AG20443 (cell line): ENCODE measurements at places on chromosomes 13 and 19.

- no peak for DNase-seq
Measured at GRCh38 chr19:47509973-47510372, 4.9 kb downstream of the NAPA start.

DNA sequence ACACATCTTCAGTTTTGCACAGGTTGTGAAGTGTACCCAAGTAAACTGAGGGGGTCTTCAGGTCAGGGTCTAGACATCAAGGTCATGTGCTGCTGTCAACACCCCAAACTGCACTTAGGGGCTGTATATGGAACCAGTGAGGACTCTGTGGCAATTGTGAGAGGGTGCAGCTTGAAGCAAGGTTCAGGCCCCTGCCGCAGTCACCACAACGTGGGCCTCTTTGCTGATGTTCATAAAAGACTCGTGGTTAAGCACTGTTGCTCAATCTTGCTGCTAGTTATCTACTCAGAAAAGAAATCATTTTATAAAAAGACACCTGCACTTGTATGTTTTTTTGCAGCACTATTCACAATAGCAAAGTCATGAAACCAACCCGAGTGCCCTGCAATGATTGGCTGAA is 907.4 kb downstream of the UQCRFS1 start:
- DNase-seq = no peak

GRCh38 chr13:97279913-97280312 is 57.8 kb downstream of the MBNL2 start:
- DNase-seq = peak; percentile 68

DNA sequence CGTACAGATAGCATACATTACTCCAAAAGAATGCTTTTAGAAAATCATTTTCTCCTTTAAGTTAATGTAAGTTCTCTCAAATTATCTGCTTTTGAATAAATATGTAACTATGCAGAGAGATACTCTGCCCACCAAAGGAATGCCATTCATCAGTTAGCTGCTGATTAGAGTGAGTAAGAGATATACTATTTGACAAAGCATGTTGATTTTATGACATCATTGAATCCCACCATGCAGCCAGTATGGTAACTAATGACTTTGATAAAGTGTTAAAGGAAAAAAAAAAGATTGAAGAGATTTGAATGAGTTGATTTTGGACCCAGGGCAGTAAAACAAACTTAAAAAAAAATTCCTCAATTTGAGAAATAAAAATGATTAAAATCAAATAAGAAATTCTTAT is 521.5 kb downstream of the SLITRK6 start:
- DNase-seq = no peak

- no peak for DNase-seq
Measured at GRCh38 chr13:42043676-42044075, 4.8 kb upstream of the DGKH start.
